A549 treated with DMSO at 1 μM for 4 hours (cell line): ENCODE measurements at places on chromosomes 3 and 15. TPM values are rescaled to one million over a fixed set of nuclear protein-coding genes. Genes with fewer than 3 reads are reported as not detected.

The CD200 gene
- not detected in 5 replicates for total RNA-seq

The FBLN2 gene
- total RNA-seq: 1.5 to 2.8 TPM (median 2.3 TPM) in 5 replicates

The NRG4 gene
- total RNA-seq: 0.81 to 2.6 TPM (median 1.1 TPM) in 5 replicates

The SMCO1 gene
- total RNA-seq: not detected in 5 replicates

The OSTN gene
- not detected in 5 replicates for total RNA-seq

The NPAP1 gene
- total RNA-seq: not detected in 5 replicates

The SERINC4 gene
- 0.06 to 0.23 TPM (median 0.12 TPM) in 4 of 5 replicates, not detected in the other for total RNA-seq

The PLCH1 gene
- total RNA-seq: 1.0 to 1.6 TPM (median 1.2 TPM) in 5 replicates

The RYK gene
- 28.9 to 34.4 TPM (median 33.6 TPM) in 5 replicates for total RNA-seq

The TMEM108 gene
- not detected in 5 replicates for total RNA-seq

The ALPK3 gene
- 0.09 to 0.28 TPM (median 0.11 TPM) in 5 replicates for total RNA-seq

The LRIG1 gene
- total RNA-seq: 4.7 to 7.1 TPM (median 5.3 TPM) in 5 replicates

The KLF15 gene
- 0.06 to 0.08 TPM (median 0.08 TPM) in 5 replicates for total RNA-seq

The PTH1R gene
- total RNA-seq: 0.18 to 0.83 TPM (median 0.45 TPM) in 4 of 5 replicates, not detected in the other

The ANKUB1 gene
- total RNA-seq: not detected in 5 replicates

The GOLGA6L4 gene
- total RNA-seq: 0.28 to 1.4 TPM (median 1.1 TPM) in 5 replicates

The EFCAB12 gene
- 0.40 to 0.67 TPM (median 0.51 TPM) in 5 replicates for total RNA-seq
